ENCODE measurements at places on chromosomes 6 and 20.
A peak's percentile ranks its signal among the peaks of the same experiment; 100 is the strongest.

- DNase-seq = no peak
- no peaks in the 10 kb centered on the region for H3K4me1 ChIP-seq
- H3K36me3 ChIP-seq = no peaks in the 10 kb centered on the region
- no peaks in the 10 kb centered on the region for H3K27me3 ChIP-seq
- H3K27ac ChIP-seq = no peak overlapping the region
These were observed 299.8 kb upstream of the NOX3 start for GRCh38 chr6:155755452-155755851.

DNA sequence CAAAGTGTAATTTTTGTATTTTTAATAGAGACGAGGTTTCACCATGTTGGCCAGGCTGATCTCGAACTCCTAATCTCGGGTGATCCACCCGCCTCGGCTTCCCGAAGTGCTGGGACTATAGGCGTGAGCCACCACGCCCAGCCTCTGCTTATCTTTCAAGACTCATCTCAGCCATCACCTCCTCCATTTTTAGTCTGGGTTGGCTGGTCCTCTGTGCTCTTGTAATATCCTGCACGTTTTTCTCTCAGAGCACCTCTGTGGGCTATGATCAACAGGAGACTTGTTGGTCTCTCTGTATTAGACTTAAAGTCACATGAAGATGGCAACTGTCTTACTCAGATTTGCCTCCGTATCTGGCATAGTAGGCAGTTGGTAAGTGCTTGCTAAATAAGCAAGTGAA lies 7.6 kb downstream of the NOTCH4 start:
- H3K36me3 ChIP-seq = peaks cover 10% of the 10 kb centered on the region
- H3K4me1 ChIP-seq = no peaks in the 10 kb centered on the region
- no peak for DNase-seq
- H3K27me3 ChIP-seq = no peaks in the 10 kb centered on the region

- no peak overlapping the region for H3K4me3 ChIP-seq
- H3K36me3 ChIP-seq = no peaks in the 10 kb centered on the region
- no peak overlapping the region for H3K27ac ChIP-seq
- H3K4me1 ChIP-seq = peaks cover 3% of the 10 kb centered on the region
These were observed 3.8 kb downstream of the ULBP1 start for GRCh38 chr6:149967591-149967990.

GRCh38 chr6:112841553-112842329 lies 494.6 kb downstream of the RFPL4B start:
- H3K27me3 ChIP-seq = no peaks in the 10 kb centered on the region
- no peak overlapping the region for H3K4me3 ChIP-seq
- H3K4me1 ChIP-seq = no peaks in the 10 kb centered on the region
- DNase-seq = no peak
- no peaks in the 10 kb centered on the region for H3K36me3 ChIP-seq

GRCh38 chr6:163341224-163342061 lies 73.1 kb upstream of the QKI start:
- H3K27me3 ChIP-seq = no peaks in the 10 kb centered on the region
- no peaks in the 10 kb centered on the region for H3K36me3 ChIP-seq
- H3K4me1 ChIP-seq = peaks cover 12% of the 10 kb centered on the region
- no peak for DNase-seq
- no peak overlapping the region for H3K27ac ChIP-seq

DNA sequence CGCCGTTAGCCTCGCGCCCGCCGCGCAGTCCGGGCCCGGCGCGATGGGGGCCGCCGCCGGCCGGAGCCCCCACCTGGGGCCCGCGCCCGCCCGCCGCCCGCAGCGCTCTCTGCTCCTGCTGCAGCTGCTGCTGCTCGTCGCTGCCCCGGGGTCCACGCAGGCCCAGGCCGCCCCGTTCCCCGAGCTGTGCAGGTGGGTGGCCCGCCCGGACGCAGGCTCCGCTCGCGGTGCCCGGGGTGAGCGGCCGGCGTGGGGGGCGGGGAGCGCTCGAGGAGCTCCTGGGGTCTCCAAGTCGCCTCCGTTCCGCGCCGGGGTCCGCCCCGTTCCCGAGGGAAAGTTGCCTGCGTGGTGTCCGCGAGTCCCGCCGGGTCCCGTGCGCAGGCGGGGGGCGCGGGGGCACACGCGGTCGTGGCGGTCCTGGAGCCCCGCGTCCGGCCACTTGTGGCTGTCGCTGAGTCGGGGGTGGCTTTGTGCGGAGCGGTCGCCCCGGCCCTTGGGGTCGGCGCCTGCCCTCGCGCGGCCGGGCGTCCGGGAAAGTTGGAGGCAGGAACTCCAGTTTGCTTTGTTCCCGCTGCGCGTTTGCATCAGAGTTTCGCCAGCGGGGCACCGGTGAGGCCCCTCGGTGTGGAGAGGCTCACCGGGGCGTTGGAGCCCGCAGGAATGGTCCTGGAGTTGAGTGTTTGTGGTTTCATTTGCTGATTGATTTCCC lies 476 bp downstream of the IGF2R start:
- peaks cover 76% of the 10 kb centered on the region for H3K4me1 ChIP-seq
- H3K27ac ChIP-seq = peak overlapping the region; percentile 95
- H3K27me3 ChIP-seq = no peaks in the 10 kb centered on the region
- DNase-seq = no peak

DNA sequence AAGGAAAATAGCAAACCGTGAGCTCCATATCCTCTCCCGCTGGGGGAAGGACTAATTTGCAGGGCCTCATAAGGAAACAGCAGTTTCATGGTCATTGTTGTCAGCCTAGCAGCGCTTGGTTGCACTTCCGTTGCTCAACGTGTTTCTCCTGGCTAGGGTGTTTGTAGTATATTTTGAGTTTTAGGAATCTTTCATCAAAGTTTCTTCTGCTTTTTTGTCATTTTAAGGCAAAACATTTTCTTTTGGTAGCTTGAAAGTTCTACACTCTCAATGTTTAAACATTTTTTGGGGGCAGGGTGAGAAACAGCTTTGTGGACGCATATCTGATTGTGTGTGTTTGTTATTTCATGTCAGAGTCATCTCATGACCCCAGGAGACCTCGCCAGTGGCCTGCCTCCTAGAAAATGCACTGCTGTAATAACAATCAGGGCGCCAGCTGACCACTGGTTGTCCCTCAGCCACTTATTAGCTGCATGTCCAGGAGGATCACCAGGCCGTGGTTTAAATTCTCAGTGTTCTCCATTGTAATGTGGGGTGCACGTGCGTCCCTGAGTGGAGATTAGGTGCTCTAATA lies 20.6 kb downstream of the JARID2 start:
- no peak overlapping the region for H3K27ac ChIP-seq
- H3K36me3 ChIP-seq = no peaks in the 10 kb centered on the region
- H3K4me3 ChIP-seq = no peak overlapping the region

- peak overlapping the region; percentile 83 for H3K4me3 ChIP-seq
- H3K4me1 ChIP-seq = peaks cover 66% of the 10 kb centered on the region
- no peaks in the 10 kb centered on the region for H3K27me3 ChIP-seq
These were observed 857 bp downstream of the TAP2 start for GRCh38 chr6:32837651-32838113.

- no peaks in the 10 kb centered on the region for H3K27me3 ChIP-seq
- no peak overlapping the region for H3K27ac ChIP-seq
- H3K4me1 ChIP-seq = no peaks in the 10 kb centered on the region
- no peak overlapping the region for H3K4me3 ChIP-seq
- no peak for DNase-seq
These were observed 31.1 kb downstream of the OSBPL2 start for GRCh38 chr20:62269378-62269777.

- H3K27ac ChIP-seq = no peak overlapping the region
- H3K27me3 ChIP-seq = no peaks in the 10 kb centered on the region
- no peaks in the 10 kb centered on the region for H3K36me3 ChIP-seq
- no peak overlapping the region for H3K4me3 ChIP-seq
- no peaks in the 10 kb centered on the region for H3K4me1 ChIP-seq
- DNase-seq = no peak
These were observed 633.5 kb downstream of the RFPL4B start for GRCh38 chr6:112980676-112981075.

DNA sequence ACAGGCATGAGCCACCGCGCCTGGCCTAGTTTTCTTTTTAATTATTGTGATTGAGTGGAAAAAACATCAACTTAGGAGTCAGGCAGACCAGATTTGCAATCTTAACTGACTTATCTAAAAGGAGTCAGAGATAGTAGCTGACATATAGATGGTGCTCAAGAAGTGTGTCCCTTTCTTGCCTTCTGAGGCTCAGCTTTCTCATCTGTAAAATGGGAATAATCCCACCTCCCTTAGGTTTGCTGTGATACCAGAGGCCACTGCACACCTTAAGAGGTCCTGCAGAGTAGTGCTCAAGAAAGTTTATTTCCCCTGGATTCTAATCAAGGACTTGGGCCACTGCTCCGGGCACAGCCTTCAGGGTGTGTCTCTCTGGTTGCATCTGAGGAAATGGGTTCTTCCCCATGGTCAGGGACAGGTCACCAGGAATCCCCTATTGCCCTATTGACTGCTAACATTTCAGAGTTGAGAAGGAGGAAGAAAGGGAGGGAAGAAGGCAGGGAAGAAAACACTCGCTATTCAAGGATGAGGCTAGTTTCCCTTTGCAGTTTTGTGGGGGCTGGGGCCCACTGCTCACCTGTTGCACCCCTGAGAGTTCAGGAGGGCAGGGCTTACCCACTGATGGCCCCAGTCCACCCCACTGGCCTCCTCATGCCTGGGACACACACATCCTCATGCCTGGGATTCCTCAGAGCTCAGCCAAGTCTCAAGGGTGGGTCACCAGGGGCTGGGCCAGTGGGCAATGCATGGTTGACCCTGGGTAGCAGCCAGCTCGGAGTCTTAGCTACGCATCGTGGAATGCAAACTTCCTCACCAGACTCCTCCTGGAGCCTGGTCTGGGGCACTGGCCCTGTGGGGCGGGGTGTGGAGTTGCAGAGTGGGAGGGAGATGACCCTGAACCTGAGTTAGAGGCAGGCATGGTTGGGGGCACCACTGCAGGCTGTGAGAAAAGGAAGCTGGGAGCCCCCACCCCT lies 21.2 kb downstream of the C6orf132 start:
- no peaks in the 10 kb centered on the region for H3K27me3 ChIP-seq
- H3K4me1 ChIP-seq = no peaks in the 10 kb centered on the region
- H3K36me3 ChIP-seq = peaks cover 10% of the 10 kb centered on the region
- H3K27ac ChIP-seq = peak overlapping the region; percentile 5
- no peak for DNase-seq

DNA sequence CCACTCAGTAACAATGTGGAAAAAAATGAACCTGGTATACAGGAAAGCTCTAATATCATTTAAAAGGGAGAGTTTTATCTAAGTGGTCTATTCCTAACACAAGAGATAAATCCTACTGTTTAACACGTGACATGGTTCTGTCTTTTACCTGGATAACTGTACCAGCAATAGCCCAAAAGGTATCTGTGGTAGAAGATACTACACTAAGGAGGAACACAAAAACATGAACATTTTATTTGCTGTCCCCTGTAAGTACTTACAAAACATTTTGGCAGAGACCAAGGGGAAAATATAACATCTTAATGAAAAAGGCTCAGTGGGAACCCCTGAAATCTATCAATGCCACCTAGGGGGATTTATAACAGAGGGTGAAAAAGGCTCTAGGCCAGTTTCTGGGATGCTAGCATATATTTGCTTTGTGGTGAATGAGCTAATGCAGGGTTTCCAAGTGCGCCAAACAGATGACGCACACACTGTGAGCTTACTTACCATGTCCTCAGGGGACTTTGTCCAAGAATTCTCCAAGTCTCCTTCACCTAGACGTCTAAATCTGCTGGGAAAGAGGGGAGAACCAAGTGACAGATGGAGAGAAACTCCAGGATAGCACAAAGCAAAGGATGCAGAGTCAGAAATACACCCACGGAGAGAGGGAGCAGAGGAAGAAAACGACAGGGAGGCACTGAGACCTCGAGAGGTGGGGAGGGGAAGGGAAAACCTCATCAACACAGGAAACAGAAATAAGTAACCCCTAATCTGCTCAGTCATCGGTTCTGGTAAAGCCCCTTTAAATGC lies 147.9 kb upstream of the PRND start:
- no peak overlapping the region for H3K27ac ChIP-seq
- H3K27me3 ChIP-seq = no peaks in the 10 kb centered on the region
- no peaks in the 10 kb centered on the region for H3K4me1 ChIP-seq
- H3K36me3 ChIP-seq = no peaks in the 10 kb centered on the region

DNA sequence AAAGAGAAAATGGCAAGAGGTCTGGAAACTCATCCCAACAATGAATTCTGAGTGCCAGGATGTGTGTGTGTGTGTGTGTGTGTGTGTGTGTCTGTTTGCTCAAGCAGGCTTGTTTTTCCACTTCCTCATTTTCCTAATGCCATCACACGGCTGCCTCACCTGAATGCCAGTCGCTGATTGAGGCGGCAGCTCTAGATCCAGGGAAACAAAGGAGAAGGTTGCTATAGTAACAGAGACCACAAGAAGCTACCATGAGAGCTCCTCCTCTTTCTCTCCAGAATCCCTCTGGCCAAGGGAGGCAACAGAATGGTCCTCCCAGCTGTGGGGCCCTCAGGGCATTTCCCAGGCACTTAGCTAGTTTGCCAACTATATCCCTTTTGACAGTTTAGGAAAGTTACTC lies 241.1 kb upstream of the TSHZ2 start:
- no peaks in the 10 kb centered on the region for H3K36me3 ChIP-seq
- no peaks in the 10 kb centered on the region for H3K4me1 ChIP-seq
- no peaks in the 10 kb centered on the region for H3K27me3 ChIP-seq
- no peak overlapping the region for H3K27ac ChIP-seq
- peak; percentile 10 for DNase-seq
- no peak overlapping the region for H3K4me3 ChIP-seq

GRCh38 chr20:49297605-49298530 lies 20.0 kb upstream of the ZNFX1 start:
- no peak overlapping the region for H3K4me3 ChIP-seq
- no peaks in the 10 kb centered on the region for H3K36me3 ChIP-seq
- no peak for DNase-seq
- no peak overlapping the region for H3K27ac ChIP-seq
- no peaks in the 10 kb centered on the region for H3K4me1 ChIP-seq

DNA sequence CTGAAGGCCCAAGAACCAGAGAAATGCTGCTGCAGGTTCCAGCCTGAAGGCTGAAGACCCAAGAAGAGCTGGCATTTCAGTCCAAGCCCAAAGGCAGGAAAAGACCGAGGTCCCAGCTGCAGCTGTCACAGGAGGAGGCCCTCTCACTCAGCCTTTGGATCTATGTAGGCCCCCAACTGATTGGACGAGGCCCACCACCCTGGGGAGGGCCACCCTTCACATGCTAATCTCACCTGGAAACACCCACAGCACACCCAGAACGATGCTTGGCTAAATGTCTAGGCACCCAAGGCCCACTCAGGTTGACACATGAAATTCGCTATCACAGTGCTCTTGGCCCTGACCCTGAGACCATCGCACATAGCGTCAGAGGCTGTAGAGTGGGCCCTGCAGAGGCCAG lies 6.8 kb downstream of the SLCO4A1 start:
- H3K4me1 ChIP-seq = peaks cover 17% of the 10 kb centered on the region
- H3K27me3 ChIP-seq = peaks cover 19% of the 10 kb centered on the region
- no peak overlapping the region for H3K27ac ChIP-seq
- no peak for DNase-seq

- H3K27ac ChIP-seq = no peak overlapping the region
- DNase-seq = no peak
- H3K36me3 ChIP-seq = no peaks in the 10 kb centered on the region
These were observed 18.8 kb downstream of the RTF2 start for GRCh38 chr20:56487216-56487615.

DNA sequence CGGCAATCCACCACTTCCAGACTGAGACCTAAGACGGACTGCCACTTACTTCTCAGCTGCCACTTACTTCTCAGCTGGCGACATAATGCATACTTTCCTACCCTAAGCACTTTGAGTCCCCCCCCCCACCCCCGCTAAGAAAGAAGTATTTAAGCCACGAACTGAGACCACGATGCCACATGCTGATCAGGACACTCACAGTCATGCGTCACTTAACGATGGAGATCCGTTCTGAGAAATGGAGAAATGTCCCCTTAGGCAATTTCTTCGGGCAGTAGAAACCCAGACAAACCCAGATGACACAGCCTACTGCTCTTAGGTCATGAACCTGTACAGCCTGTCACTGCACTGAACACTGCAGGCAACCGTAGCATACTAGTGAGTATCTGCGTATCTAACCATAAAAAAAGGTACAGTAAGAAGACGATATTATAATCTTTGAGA lies 690 bp downstream of the IFNGR1 start:
- no peaks in the 10 kb centered on the region for H3K27me3 ChIP-seq
- peak overlapping the region; percentile 79 for H3K4me3 ChIP-seq
- H3K36me3 ChIP-seq = no peaks in the 10 kb centered on the region
- peak overlapping the region; percentile 100 for H3K27ac ChIP-seq
- DNase-seq = peak; percentile 59
